ENCODE measurements at places on chromosomes 1 and 21.
A peak's percentile ranks its signal among the peaks of the same experiment; 100 is the strongest.

GRCh38 chr1:27001570-27002360 lies 8.3 kb downstream of the TRNP1 start:
- no peak for DNase-seq

GRCh38 chr1:230820568-230820967 lies 47.8 kb downstream of the C1orf198 start:
- no peak for DNase-seq

GRCh38 chr1:225987491-225988316 lies 11.4 kb downstream of the SDE2 start:
- no peak for DNase-seq

GRCh38 chr21:26168371-26168770 lies 2.2 kb downstream of the APP start:
- DNase-seq: no peak

- DNase-seq: no peak
These were observed 98.5 kb downstream of the AKT3 start for GRCh38 chr1:243751506-243751905.

GRCh38 chr1:59215766-59216291 lies 81.1 kb upstream of the FGGY start:
- DNase-seq: no peak

GRCh38 chr1:110674337-110675059 lies at the start of gene KCNA3:
Gene KCNA3, minus strand, starts transcription at chr1:110674940. Its CDS starts 131 bp downstream, at chr1:110674809.
- no peak for DNase-seq

DNA sequence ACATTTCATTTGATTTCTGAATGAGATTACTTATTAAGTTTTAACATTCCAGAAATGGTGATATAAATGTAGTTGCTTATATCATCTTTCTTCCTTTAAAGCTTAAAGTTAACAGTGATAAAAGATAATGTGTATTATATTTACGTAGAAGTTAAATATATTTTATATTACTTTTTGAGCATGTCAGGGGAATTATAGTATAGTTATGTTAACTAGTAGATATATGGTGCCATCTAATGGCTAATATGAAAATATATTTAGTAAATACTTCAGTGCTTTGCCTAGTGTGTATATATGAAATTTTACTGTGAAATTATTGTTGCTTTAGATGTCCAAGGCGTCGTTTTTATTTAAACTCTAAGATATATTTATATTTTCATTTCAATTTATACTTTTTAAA lies 51.5 kb downstream of the SYT14 start:
- no peak for DNase-seq

DNA sequence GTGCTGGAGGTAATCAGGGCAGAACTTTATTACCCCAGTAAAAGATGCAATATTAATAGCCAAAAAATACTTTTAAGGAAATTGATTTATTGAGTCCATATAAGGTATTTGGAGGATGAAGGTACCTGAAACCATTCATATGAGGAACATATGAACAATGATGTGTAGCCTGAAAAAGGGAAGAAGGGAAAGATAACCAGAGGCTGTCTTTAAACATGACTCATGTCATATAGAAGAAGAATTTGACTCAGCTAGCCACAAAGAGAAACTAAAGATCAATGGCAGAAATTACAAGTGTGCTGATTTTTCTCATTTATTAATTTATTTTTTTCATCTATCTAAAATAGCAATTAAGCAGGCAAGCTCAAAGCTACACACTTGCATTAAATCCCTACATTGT lies 136.2 kb upstream of the DUSP10 start:
- no peak for DNase-seq

- no peak for DNase-seq
These were observed 127.7 kb upstream of the AJAP1 start for GRCh38 chr1:4526747-4527146.

DNA sequence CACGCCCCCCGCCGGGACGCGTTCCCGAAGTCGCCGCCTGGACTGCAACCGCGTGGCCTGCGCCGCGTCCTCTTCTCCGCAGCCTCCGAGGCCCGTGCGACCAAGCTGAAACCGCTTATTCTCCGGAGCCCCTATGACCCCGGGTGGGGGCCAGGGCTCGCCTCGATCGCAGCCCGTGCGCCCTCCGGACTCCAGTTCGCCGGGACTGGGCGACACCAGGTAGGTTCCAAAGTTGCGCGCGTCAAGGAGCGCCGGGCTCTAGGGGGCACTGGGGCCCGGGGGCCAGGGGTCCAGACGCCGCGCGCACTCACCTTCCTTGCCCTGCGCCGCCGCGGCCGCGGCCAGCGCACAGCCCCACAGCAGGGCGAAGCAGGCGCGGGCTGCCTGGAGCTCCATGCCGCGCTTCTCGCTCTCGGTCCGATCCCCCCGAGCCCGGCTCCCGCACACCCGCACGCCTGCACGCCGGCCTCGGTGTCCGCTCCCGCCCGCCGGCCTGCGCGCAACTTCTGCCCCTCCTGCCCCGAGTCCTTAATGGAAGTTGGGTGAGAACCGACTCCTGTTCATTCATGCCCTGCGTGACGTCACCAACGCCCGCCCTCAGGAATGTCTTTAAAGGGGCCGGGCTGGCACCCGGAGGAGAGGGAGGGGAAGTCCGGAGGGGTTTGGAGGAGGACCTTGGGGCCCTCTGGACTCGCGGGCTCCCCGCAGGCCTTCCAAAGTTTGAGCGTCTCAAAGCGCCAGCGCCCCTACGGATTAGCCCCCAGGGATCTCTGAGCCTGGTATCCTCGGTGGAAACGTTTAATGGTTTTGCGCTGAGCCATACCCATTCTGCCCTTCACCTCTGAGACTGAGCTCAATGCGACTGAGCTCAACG lies at the start of gene EPHA2:
TSS of gene EPHA2 (minus strand) at position 533 of the 874 bp plus-strand sequence. CDS start at position 396, 137 bp downstream.
- DNase-seq: no peak

- no peak for DNase-seq
These were observed 34.1 kb downstream of the CFAP74 start for GRCh38 chr1:1969505-1969900.

- no peak for DNase-seq
These were observed 542.5 kb upstream of the PKN2 start for GRCh38 chr1:88141499-88142074.

DNA sequence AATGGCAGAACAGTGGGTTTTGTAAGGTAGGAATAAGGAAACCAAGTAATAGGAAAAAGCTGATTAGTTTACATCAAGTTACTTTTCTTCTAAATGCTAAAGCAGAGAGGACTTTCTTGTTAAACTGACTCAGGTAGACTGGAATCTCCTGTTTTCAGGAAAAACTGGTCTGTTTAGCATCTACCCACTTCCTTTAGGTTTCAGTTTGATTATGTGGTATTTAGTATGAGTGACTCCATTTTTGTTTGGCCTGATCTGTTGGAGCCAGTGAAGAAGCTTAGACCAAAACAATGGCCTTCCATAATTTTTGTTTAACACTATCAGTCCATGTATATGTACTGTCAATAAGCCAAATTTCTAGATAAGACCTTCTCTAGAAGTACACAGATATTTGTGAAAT lies 88.4 kb downstream of the EPB41 start:
- no peak for DNase-seq

- no peak for DNase-seq
These were observed 707.0 kb downstream of the AMY1C start for GRCh38 chr1:104456724-104457123.

- no peak for DNase-seq
These were observed 712.0 kb upstream of the PRMT6 start for GRCh38 chr1:106344494-106344893.

DNA sequence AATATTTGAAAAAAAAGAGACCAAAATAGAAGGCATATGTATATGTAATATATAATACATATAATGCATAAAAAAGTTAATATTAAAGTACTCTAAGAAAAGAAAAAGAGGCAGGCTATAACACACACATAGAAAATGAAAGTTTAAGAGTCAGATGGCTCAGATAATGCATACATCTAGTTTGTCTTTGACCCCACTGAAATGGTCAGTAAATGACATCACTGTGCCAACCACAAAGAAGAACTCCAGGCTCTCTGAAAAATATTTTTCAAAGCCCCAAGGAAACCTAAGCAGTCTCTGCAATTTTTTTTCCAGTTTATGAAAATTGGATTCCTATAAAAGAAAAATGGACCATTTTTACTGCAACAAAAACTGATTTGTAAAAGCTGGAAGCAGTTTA lies 55.4 kb upstream of the SCYL3 start:
- no peak for DNase-seq

DNA sequence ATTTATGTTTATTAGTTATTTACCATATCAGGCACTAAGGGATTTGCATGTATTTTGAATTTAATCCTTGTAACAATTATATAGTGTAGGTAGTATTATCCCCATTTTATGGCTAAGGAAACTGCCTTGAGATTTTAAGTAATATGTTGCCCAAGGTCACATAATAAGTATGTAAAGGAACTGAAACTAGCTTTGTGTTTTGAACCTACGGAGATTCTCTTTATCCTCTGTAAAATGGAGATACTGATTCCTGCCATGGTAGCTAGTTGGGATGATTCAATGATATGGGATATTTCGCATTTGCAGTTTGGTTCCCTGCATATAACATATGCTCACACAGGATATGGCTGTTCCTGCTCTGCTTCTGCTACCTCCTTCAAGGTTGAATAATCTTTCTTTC lies 144.3 kb downstream of the ST6GALNAC3 start:
- no peak for DNase-seq

DNA sequence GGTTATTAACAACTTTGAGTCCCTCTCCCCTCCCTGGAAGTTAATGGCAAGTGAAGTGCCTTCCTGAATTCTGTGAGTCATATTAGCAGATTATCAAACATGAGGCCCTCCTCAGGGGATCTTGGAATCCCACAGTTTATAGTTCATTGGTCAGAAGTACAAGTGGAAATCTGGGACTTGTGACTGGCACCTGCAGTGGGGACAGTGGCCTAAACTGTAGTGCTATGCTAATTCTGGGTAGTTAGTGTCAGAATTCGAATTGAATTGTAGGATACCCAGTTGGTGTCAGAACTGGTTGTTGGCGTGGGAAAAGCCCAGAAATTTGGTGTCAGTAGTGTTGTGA lies 26.2 kb downstream of the ZYG11B start:
- DNase-seq: no peak

DNA sequence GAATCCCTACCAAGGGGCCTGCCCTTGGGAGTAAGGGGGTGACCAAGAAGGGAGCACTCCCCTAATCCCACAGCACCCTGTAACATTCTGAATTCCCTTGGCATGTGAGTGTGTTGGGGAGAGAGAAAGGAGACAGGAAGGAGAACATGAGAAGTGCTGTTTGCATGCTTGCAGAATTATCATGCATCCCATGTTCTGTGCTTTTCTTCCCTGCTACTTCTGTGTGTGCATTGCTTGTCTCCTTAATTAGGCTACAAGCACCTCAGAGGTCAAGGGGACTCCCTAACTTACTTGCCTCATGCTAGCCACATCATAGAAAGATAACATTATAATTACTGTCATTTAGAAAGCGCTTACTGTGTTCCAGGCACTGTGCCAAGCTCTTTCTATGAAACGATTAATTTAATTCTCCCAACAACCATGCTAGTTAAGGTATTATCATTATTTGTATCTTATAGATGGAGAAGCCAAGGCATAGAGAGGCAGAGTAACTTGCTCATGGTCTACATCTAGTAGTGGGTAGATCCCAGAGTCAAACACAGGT lies 11.1 kb downstream of the NOS1AP start:
- no peak for DNase-seq

- no peak for DNase-seq
These were observed at the start of gene B3GALT2 for GRCh38 chr1:193185901-193186731. Gene B3GALT2, minus strand, starts transcription at chr1:193186613. Its CDS starts 5,051 bp downstream, at chr1:193181562.

GRCh38 chr1:149845416-149845815 lies 54.0 kb upstream of the BOLA1 start:
- no peak for DNase-seq

GRCh38 chr1:3560251-3560871 lies 50.9 kb downstream of the MEGF6 start:
- DNase-seq: no peak

GRCh38 chr1:87956750-87957149 lies 628.1 kb downstream of the LMO4 start:
- peak; percentile 8 for DNase-seq

GRCh38 chr1:232136136-232136535 lies 493.8 kb downstream of the SIPA1L2 start:
- no peak for DNase-seq

DNA sequence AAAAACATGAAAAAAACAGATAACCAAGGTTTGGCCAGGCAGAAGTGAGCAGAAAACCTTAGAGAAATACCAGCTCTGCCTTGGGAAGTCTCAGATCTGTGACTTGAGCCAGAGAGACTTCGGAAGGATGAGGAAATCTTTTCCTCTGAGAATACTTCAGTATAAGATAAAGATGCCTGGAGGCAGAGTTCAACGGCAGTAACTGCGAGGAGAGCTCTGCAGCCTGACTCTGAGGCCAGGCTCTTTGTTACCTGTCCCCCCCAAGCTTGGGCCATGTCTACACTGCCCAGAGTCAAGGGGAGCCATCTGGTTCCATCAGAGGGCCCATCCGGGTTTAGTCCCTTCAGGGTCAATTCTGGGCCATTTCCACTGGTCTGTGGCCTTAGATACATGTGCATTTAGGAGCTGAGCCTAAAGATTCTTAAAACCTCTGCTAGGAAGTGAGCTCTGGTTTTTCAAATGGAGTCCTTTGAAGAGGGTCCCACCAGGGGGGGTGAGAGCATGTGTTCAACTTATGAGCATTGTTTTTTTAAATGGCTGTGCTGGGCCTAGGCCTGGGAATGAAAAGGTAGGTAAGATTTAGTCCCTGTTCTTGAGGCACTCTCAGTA lies 8.7 kb downstream of the KIRREL1 start:
- DNase-seq: no peak
